ENCODE measurements at places on chromosomes 5 and 9.

GRCh38 chr9:70564468-70565335 is 150.2 kb upstream of the KLF9 start:
- no peak for DNase-seq

DNA sequence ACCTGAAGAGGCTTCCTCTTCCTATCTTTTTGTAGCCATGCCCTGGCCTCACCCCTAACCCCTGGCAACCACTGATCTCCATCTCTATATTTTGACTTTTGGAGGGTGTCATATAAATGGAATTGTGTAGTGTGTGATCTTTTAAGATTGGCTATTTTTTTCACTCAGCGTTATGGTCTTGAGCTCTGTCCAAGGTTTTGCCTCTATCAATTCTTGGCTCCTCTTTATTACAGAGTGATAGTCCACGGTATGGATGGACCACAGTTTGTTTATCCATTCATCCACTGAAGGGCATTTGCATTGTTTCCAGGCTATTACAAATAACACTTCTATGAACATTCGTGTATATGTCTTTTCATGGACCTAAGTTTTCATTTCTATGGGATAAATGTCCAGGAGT is 209.8 kb upstream of the IER5L start:
- no peak for DNase-seq

DNA sequence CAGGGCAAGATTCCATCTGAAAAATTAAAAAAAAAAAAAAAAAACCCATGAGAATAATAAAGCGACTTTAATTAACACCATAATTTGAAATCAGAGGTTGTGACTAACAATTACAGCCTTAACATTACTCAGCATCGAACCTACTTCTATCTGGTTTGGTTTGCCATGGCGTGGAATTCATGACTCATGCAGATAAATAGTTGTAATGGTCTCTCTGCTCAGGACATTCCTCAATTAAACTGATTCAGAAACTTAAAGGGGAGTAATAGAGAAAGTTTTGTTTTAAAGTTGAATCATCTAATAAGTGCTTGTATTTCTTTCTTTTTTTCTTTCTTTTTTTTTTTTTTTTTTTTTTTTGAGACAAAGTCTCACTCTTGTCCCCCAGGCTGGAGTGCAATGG is 135.5 kb downstream of the SPATA31D1 start:
- DNase-seq: no peak

DNA sequence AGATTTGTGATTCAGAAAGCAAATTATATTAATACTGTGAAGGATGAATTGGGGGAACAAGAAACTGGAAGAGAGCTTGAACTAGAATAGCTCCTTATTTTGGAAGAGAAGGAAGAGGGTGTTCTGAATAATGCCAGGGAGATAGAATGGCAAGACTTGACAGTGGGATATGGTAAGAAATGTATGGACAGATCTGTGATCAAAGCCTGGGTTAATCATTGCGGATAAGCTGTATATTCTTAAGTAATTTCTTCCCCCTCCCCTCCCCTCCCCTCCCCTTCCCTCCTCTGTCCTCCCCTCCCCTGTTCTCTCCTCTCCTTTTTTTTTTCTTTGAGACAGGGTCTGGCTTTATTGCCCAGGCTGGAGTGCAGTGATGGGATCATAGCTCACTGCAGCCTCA is 10.1 kb upstream of the IL6ST start:
- no peak for DNase-seq

- no peak for DNase-seq
These were observed 395.7 kb upstream of the SEMA6A start for GRCh38 chr5:116970318-116970717.

GRCh38 chr9:90198956-90199355 is 443.7 kb downstream of the DIRAS2 start:
- no peak for DNase-seq

DNA sequence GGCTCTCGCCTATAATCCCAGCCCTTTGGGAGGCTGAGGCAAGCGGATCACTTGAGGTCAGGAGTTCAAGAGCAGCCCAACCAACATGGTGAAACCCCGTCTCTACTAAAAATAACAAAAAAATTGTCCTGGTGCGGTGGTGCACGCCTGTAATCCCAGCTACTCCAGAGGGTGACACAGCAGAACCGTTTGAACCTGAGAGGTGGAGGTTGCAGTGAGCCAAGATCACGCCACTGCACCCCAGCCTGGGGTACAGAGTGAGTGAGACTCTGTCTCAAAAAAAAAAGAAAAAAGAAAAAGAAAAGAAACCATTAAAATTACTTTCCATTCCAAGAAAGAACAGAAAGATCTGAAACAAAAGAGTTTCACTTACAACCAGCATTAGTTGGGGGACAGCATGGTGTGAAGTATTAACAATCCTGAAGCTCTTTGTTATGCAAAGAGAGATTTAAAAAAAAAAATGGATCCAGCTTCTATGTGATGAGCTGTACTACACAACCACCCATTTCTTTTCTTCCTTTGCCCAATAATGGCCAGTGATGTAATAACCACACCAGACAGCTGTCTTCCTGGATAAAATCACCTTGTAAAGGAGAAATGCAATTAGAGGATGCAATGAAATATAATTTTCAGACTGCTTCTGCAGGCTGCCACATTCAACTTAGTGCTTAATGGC is 76.9 kb downstream of the MED27 start:
- DNase-seq: no peak

GRCh38 chr9:8570776-8571175 is 771.2 kb upstream of the DMAC1 start:
- DNase-seq: no peak

DNA sequence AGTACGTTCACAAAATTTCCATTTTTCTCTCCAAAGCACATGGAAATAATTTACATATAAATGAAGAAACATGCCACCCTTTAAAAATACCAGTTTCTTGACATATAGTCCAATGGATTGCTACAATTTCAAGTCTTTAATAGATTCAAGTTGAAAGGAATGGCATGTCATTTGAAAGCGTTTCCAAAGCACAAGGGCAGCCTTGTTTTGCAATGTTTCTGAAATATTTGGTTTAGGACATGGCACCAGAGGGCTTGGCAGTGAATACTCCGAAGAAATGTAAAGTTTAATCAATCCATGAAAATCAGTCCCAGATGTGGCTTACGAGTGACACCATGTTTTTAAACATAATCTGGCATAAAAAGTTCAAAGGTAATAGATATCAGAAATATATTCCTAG is 333.7 kb downstream of the PDE4D start:
- DNase-seq: no peak

DNA sequence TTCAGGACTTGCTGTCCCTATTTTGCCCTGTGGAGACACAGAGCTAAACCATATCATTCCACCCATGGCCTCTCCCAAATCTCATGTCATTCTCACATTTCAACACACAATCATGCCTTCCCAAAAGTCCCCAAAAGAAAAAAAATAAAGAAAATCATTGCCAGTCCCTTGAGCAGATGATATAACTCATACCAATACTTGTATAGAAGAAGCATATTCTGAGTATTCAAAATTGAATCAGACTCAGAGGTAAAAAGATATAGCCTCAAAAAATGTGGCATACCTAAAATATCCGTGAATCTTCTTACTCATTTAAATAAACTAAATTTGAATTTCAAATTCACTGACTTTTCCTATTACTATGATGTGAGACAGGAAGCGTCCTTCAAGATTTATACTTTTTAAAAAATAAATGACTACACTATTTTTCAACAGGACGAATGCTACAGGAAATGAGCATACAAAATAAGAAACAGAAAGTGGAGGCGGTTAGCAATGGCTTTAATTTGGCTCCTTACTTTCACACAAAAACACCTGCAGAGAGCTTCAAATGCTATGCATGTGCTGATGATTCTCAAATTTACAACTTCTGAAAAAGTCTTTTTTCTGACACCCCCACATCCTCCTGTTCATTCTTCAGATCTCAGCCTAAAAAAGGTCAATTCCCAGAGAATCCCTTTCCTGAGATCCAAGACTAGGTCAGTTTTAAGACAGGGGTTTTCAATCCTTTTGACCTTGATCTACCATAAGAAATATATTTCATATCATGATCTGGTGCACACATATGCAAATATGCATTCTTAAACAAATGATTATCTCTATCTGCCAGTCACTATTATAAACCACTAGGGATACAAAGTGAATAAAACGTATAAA is 39.6 kb upstream of the DMXL1 start:
- no peak for DNase-seq

Measured in activated CD4-positive, CD25-positive, alpha-beta regulatory T cell (primary cell).